Cardiac muscle cell (in vitro differentiated cells and primary cell): ENCODE measurements at places on chromosomes 4 and X.

- DNase-seq, result no peak
Observed at GRCh38 chrX:48487362-48487798, 11.4 kb downstream of the FTSJ1 start.

GRCh38 chr4:119025916-119026661 lies 109.5 kb upstream of the MYOZ2 start:
- no peak for DNase-seq

- no peak for DNase-seq
Observed at GRCh38 chr4:183455431-183456195, 11.2 kb downstream of the CDKN2AIP start.

- DNase-seq, result no peak
Observed at GRCh38 chrX:97358941-97359340, 475.2 kb downstream of the RPA4 start.

DNA sequence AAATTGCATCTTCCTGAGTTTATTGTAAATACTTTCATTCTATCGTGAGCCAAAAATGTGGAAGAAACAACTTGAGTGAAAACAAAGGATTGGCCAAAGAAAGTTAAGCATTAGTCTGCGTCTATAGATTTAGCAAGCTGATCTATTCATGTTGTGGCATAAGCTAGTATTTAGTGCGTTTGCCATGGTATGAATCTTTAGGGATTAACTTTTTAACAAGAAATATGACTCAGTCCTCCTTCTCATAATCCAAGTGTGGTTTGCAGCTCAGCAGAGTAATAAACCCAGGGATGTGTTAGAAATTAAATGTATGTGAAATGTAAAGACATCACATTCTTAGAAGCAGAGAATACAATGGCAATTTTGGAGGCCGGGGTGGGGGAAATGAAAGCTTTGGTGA lies 1110.9 kb downstream of the NLGN4X start:
- no peak for DNase-seq

DNA sequence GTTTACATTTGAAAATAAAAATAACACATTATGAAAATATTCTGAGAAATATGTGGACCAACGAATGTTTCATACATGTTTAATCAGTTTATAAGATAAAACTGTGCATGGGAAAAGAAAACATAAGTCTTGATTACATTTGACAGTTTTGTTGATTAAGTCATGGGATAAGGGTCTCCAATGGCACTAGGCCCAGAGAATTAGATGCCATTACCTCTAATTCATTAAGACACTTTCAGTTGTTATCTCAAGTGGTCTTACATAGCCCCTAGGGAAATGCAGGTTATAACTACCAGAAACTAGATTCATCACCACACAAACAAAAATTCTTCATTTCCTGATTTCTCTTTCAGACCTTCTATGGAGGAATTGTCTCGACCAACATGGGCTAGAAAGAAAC lies 300.8 kb downstream of the PCDH7 start:
- DNase-seq, result no peak
